ENCODE measurements at places on chromosomes 6 and 20.

GRCh38 chr6:149567194-149567586 is 1.0 kb downstream of the GINM1 start:
- DNase-seq, result no peak

- no peak for DNase-seq
These were observed at the start of gene ATP9A for GRCh38 chr20:51767867-51768758. TSS of gene ATP9A (minus strand) at chr20:51768390. CDS start at chr20:51768369, 21 bp downstream.

- DNase-seq, result no peak
These were observed 631 bp downstream of the MDGA1 start for GRCh38 chr6:37696841-37697662.

DNA sequence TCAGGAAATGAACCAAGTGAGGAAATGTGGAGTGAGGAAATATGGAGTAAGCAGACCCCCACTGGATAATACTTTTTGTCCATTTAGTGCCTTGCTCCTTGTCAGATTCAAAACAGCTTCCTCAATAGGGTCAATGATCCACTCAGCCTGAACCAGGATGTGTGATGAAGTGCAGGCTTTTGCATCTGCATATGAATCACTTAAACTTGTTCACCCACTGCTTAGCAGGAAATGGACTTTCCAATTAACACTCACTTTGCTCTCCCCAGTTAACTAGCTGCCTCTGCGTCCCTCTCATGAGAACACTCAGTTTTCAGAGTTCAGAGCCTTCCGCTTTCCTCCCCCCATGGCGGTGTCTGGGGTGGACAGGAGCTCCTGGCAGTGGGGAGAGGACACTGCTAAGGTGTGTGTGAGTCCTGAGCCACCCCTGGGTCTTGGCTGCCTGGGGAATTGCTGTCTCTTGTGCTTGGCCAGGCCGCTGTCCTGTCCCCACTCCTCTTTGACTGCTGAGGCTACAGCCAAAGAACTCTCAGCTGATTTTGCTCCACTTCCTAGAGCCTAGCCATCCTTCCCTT is 621.8 kb downstream of the CDH26 start:
- DNase-seq, result no peak

DNA sequence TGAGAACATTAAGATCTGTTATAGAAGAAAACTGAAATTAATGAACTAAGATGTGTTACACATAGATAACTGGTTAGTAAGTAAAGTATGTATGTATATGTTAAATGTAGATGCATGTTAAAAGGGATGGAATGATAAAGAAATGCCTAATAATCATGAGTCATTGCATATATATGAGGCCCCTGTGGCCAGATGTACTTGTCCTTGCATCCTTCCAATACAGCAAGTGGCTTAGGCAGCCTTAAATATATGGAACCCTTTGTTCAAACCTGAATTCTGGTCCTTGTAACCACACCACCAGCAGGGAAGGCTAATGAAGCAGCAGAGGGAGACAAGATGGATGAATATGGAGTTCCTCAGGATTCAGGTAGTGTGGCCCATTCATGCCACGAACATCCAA is 9.8 kb upstream of the AKAP7 start:
- DNase-seq, result peak; percentile 30

DNA sequence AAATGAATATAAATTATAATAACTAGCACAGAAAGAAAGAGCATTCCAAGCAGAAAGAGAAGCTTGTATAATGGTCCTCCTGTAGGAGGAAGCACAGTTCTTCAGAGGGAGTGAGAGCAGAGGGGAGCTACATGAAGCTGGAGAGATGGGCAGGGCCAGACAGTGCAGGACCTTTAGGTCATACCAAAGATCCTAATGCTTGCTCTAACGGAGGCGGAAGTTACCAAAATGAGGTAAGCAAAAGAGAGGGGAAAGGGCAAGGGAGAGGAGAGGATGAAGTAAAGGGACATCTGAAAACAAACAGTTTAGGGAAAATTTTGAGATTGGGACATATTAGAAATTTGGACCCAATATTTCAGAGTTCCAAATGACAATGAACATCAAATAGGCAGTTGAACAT is 50.2 kb downstream of the HBS1L start:
- no peak for DNase-seq

DNA sequence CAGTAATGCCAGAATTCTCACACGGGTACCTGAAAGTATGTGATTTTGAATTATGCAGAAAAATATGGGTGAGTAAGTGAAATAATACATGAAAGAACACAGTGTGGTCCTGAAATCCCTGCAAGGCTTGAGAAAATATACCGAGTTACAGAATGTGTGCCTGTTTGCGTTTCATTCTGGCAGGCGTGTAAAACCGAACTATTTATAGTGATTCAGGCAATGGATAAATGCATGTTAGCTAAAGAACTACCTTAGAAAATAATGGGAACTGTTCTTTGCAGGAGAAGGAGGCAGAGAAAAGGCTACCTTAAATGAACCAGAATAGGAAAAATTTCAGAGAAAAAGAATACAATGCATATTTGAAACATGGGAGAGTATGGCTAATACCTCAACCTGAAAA is 145.8 kb upstream of the KCNQ5 start:
- DNase-seq, result no peak

DNA sequence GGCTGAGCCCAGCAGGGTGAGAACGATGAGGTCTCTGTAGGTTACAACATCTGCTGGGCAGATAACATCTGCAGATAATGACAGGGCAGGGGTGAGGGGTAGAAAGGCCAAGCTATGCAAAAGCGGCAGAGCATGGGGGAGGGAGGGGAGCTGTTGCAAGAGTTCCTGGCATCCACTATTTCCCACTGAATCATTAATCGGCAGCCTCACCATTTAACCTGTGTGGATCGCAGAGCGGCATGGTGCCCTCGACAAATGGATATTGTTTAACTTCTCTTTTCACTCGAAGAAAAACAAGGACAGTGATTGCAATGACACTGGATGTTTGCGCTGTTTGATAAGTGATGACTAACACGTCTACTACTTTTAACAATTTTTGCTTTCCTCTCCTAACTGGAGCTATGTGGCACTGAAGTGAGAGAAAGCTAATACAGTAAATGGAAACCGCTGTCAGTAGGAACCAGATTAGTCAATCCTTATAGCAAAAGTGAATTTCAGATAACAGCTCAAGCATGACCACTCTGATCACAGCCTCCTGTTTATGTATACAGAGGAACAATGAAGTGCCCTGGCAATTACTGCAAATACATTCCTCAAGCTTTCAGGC is 381.5 kb downstream of the TFAP2A start:
- DNase-seq, result no peak

GRCh38 chr6:56076033-56076432 is 171.3 kb downstream of the COL21A1 start:
- DNase-seq, result no peak

- no peak for DNase-seq
These were observed 4.6 kb upstream of the SOX18 start for GRCh38 chr20:64053841-64054661.

DNA sequence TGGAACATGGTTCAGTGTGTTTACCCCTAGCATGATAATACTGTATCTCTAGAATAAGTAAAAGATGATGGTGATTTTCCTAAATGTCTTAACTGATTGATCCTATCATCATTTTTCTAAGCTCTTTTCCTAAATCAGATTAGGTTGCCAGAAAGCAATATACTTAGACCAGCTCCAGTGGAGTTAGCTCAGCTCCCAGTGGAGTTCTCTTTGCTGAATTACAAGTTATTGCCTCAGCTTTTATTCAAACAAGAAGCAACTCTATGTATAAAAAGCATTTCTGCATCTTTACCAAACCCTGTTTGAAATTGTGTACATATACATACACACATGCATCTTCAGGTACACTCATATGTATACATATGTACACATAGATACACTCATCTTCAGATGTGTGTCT is 44.9 kb downstream of the SNX9 start:
- DNase-seq, result peak; percentile 40

GRCh38 chr6:93849857-93850256 is 430.5 kb upstream of the EPHA7 start:
- no peak for DNase-seq

GRCh38 chr6:16873698-16874097 is 112.4 kb upstream of the ATXN1 start:
- DNase-seq, result no peak

DNA sequence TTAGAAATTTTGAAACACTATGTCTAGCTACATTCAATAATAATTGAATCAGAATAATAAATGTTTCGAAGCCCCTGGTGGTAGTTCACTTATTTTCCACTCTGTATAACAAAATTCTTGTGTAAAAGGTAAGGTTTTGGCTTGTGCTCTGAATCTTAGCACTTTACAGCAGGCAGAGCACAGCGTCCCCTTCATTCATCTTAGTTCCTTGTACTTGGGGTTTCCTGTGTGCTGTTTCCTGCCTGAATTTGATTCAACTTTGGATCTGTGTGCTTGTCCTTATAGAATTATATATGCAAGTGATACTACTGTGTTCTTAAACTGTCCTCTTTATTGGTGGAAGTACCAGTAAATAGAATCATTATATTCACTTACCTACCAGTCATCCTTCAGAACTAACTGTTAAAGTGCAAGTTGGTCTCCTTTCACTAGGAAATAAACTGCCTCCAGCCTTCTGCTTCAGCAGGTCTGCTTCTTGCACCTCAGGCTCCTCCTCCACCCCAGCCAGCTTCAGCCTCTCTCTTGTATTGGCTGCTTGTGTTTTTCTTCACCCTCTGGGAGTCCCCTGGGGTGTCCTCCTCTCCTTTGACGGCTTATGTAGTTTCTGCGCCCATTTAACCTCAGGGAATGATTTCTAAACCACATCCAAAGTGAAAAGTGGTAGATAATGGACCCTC is 28.8 kb upstream of the TULP4 start:
- peak; percentile 28 for DNase-seq

GRCh38 chr20:7358670-7359069 is 581.6 kb downstream of the HAO1 start:
- no peak for DNase-seq

DNA sequence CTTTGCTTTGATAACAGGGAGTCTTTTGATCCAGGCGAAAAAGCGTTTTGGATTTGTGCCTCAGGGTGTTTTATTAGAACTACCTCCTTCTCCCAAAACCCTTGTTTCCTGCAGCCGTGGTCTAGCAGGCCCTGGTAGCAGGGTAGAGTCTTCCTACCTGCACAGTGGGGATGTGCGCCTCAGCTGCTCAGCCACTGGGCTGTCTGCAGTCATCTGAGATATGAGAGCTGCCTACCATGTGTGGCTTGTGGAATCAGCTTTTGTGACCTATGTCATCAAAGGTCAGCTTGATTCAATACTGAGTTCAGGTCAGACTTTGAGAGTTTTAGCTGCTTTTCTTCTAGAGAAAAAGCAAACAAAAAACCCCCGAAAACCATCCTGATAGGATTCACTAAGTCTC is 279.5 kb downstream of the CLIC5 start:
- no peak for DNase-seq

DNA sequence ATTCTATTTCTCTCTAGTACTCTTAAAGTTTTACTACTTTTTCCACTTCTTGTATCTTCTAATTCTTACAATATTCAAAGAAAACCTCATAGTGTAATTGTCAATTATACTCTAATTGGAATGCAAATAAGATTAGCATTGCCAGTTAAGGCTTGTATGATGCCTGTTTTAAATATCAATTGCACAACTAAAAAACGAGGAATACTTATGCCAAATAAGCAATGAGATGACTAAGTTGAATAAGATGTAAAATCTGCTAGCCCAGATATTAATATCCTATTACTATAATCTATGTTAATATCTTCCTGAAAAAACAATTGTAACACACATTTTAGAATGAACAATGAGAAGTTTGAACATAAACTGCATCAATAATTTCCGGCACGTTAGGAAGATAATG is 13.3 kb upstream of the AKAP7 start:
- no peak for DNase-seq

DNA sequence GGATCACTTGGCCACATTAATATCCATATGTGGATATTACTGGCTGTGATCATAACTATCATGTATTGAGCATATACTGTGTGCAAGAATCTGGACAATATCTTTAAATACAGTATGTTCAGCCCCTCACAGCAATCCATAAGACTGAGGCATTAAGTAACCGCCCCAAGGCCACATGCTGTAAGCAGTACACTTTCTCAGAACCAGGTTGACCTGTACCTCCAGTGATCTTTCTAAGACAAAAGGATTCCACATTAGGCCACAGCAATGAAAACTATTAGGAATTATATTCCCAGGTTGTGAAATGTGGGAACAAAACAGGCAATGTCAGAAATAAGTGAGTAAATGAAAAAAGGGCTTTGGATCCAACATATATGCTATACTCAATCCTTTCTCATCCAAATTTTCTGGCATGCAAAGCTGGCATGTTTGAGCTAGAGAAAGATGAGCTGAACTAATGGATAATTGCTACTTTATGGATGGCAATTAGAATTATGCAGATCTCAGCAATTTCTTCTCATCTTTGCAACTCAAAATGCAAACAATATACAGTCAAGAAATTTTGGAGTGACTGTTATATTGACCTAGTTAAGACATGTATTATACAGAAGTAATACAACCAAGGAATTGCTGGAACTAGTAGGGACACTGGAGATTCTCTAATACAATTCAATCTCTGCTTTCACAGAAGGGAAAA is 86.9 kb downstream of the KIF6 start:
- DNase-seq, result no peak

- DNase-seq, result no peak
These were observed 19.7 kb downstream of the PPIL6 start for GRCh38 chr6:109420751-109421150.

DNA sequence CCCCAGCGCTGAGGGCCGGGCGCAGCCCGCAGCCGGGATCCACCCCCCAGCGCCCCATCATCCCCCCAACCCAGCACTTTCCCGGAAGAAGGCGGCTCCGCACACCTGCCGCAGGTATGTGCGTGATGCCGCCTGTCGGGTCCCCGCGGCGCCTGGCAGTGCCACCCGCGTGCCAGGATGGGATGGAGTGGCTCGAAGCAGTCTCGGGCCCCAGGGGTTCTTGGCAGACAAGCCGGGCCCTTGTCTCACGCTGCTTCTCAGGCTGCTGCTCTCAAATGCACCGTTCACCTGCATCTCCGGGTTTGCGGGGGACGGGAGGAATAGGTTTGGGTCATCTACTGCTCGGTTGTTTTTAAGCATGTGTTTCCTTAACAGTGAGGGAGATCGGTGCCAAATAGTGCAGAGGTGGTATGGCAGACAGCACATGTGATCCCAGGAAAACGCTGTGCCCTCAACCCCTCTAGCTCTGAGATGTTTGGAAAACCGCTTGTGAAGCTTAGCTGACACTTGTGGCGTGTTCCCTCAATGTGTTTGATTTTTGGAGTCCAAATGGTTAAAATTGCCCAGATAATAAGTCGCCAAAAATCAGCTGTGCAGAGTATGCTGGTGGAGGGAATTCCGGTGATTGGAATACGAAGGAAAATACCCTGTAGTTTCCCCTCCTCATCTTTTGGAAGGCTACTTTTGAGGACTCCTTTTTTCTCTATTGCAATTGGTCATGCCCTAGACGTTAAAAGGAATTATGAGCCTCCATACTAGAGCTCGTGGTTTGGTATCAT is 926 bp downstream of the MYLIP start:
- DNase-seq, result no peak

All from fibroblast of skin of left biceps (primary cell).